ENCODE measurements at places on chromosomes 6 and 20.

- DNase-seq, result no peak
Observed at GRCh38 chr20:33291416-33291815, 8.4 kb downstream of the BPIFB1 start.

DNA sequence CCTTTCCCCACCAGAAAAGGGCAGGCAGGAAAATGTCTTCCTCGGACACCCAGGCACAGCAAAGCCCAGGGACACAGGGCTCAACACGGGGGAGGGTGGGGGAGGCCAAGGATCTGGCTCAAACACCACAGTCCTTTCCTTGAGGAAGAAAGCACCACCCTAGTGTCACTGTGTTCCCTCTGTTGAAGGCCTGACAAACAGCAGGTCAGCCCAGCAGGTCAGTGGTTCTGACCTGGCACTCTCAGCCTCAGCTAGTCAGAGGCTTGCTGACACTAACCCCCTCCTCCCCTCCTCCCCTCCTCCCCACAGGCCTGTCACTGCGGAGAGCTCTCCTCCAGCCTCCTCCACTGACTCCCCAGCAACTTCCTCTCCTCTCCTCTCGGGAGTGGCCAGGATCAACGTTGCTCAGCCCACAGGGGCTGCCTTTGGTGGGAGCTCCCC lies 239.6 kb downstream of the LRFN2 start:
- DNase-seq, result no peak

- DNase-seq, result no peak
Observed at GRCh38 chr20:52160621-52161204, 30.9 kb downstream of the ZFP64 start.

GRCh38 chr6:74879976-74880375 lies 325.9 kb downstream of the COL12A1 start:
- no peak for DNase-seq

DNA sequence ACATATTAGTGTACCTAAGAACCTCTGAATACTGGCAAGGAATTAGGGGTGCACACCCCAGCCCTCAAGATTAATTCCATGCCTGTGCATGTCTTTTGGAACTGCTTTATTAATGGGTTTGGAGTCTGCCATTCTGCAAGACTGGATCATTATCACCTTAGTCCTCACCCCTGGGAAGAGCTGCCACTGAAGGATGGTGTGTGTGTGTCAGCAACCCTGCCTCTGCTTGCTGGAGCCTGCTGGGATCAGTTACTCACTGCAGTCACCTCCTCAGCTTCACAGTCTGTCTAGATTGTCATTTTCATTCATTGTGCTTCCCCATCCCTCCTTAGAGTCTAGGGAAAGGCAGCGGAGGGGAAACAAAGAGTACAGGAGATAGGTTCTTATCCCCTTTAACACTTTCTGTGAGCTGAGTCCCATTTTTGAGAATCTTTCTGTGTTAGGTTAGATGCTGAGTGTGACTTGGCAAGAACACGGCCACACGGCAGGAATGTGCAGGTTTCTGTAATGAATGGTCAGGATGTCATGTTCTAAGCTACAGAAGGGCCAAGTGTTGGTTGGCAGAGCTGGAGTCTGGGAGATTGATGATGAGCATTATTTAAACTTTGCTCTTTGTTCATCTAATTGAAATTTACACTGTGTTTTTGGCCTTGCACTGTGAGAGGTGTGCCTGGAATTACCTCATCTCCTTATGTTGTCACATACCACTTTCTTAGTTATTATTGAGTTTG lies 21.1 kb downstream of the GHRH start:
- DNase-seq, result no peak

- no peak for DNase-seq
Observed at GRCh38 chr6:47520282-47520681, 42.7 kb downstream of the CD2AP start.

- DNase-seq, result no peak
Observed at GRCh38 chr6:19268718-19269117, 568.5 kb upstream of the ID4 start.

- DNase-seq, result no peak
Observed at GRCh38 chr6:45608252-45608913, 230.6 kb upstream of the SUPT3H start.

- no peak for DNase-seq
Observed at GRCh38 chr6:74100719-74101287, 404.8 kb downstream of the CD109 start.

GRCh38 chr6:52881996-52882841 lies 27.3 kb downstream of the GSTA3 start:
- peak; percentile 55 for DNase-seq

DNA sequence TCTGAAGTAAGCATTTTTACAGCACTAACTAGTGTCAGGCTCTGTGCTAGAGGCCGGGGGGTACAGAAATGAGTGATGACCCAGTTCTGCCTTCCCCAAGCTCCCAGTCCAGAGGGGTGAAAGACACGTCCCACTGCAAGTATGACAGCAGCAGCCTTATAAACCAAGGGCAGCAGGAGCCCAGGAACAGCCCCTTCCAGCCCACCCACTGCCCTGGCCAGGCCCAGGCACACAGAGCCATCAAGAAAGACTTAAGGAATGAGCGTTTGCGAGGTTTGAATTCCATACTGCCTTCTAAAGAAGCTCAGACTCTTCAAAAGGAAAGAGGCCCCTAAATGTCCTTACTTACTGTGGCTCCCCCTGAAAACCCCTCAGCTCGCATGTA lies 10.0 kb downstream of the TRERF1 start:
- no peak for DNase-seq

DNA sequence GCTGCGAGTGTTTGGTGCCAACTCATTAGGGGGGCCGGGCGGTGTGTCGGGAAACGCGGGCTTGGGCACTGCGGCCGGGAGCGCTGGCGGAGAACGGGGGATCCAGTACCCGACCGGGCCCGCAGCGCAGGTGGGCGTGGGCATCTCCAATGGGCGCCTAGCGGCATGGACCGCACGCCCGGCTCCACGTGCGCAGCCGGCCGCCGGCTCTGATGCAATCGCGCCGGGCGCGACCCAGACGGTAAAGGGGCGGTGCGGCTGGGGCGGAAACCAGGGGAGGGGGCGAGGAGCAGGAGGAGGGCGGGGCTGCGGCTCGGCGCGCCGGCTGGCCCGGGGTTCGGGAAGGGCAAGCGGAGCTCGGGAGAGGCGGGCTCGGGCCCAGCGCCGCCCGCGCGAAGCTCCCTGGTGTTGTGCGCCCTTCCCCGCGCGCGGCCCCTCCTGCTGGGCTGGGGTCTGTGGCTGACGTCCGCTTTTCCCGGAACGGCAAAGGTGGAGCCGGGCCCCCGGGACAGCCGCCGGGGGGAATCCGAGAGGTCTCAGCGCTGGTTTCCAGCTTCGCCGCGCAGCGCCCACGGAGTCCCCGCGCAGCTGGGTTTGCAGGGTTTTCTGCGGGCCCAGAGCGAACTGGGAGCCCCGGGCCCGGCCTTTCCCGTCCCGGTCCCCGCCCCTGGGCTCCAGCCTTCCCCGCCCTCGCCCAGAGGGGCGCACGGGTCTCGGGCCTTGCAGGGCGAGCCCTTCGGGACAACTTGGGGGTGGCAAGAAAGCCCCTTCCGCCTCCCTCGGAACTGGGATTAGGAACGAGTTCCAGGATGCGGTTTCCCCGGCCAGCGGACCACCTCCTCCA lies 867 bp downstream of the MTHFD1L start:
- peak; percentile 78 for DNase-seq

- DNase-seq, result no peak
Observed at GRCh38 chr6:136720045-136720770, 72.1 kb downstream of the MAP3K5 start.

Data from activated T-cell treated with anti-CD3 and anti-CD28 coated beads, Interleukin-2, amount 50 U/mL, for 1 hour (primary cell).